ENCODE measurements at places on chromosomes 13 and 19.
A peak's percentile ranks its signal among the peaks of the same experiment; 100 is the strongest.

GRCh38 chr13:45447050-45447661, 17.6 kb upstream of the COG3 start:
- no peak for DNase-seq

GRCh38 chr13:30607908-30608307, 9.8 kb upstream of the USPL1 start:
- no peak for DNase-seq

GRCh38 chr13:33153421-33154404, 131.8 kb downstream of the STARD13 start:
- DNase-seq: no peak

GRCh38 chr19:44611812-44612295, 1.5 kb upstream of the IGSF23 start:
- no peak for DNase-seq

GRCh38 chr19:17866964-17867486, 4.7 kb upstream of the SLC5A5 start:
- peak; percentile 19 for DNase-seq
